Left lobe of liver (tissue), 2 donors: ENCODE measurements at places on chromosomes 2 and 18.

- DNase-seq = no peak
Measured at GRCh38 chr2:205002390-205002789, 457.1 kb downstream of the PARD3B start.

GRCh38 chr2:180978903-180979748, 1.3 kb upstream of the UBE2E3 start:
- no peak for DNase-seq

GRCh38 chr2:238237431-238238135, 2.3 kb downstream of the HES6 start:
- no peak for DNase-seq

DNA sequence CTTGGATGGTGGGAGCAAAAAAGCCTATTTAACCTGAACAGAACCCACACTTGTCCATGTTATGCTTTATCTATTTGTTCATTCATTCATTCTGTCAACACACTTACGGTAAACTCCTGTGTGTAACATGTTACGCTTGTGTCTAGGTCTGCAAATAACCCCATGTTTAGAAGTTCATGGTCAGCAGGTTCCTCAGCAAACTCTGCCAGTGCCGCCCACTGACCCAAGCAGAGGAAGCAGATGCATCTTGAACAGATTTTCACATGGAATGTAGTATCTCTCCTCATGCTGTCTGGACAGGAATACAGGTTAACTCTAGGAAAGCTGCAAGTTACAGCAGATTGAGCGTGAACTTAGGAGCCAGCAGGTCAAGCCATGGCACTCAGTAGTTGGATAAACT, 213.7 kb upstream of the COPS8 start:
- DNase-seq = peak; percentile 39

GRCh38 chr2:198874472-198874858, 583.3 kb downstream of the SATB2 start:
- DNase-seq = no peak

DNA sequence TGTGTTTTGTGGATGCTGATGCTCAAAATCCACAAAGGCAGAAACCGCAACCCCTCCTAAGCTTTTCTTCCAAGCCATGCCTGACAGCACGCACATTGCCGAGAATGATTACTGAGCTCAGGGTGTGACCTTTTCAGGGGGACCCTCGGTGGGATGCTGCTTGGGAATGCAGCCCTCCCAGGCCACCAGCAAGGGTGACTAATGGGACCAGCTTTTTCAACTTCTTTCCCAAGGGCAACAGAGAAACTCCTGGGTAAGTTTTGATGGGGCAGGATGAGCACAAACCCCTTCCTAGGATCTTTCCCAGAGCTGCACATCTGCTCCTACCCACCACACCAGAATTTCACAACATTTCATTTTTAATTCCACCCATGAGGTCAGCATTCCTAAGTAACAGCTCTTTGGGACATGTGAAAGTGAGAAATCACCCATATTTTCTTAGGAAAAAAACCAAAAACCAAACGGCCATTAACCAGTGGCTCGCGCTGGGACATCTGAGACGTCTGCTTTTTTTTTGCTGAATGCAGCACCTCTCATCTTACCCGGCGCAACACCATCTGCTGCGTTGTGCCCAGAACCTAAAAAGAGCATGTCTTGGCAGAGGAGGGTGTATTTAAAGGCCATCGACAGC, 119.0 kb downstream of the ARL4C start:
- no peak for DNase-seq

DNA sequence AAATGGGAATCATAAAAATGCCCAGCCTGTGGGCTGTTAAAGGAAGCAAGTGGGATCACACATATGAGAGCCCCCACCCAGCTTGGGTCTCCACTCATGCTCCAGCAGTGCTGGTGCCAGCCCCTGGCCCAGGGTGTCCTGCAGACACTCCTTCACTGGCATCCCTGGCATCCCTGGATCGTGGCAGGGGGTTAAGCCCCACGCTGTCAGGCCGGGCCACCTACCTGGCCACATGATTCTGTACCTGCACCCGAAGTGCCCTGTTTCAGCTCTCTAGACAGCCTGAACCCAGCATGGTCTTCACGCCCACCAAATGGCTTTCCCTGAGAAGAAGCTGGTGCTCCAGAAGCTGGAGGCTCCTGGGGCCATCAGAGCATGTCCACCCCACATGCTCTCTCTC, 137.4 kb downstream of the INHBB start:
- DNase-seq = no peak

DNA sequence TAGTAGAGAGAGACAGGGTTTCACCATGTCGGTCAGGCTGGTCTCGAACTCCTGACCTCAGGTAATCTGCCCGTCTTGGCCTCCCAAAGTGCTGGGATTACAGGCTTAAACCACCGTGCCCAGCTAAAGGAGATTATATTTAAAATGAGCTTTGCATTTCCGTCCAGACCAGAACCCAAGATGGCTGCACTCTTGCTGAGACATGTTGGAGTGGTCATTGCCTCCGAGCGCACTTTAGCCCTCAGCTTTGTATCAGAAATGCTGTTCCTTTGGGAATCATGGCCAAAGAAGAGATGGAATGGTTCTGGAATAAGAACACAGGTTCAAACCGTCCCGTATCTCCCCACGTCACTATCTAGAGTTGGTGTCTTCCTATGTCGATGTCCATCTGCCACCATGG, 3.4 kb downstream of the UBXN2A start:
- no peak for DNase-seq

- no peak for DNase-seq
Measured at GRCh38 chr2:9793156-9793917, 49.9 kb upstream of the TAF1B start.

- DNase-seq = no peak
Measured at GRCh38 chr2:162106146-162106551, 32.1 kb upstream of the DPP4 start.

GRCh38 chr2:28291811-28292440, 100.7 kb upstream of the FOSL2 start:
- no peak for DNase-seq

GRCh38 chr2:120279708-120280107, 27.1 kb downstream of the RALB start:
- no peak for DNase-seq

DNA sequence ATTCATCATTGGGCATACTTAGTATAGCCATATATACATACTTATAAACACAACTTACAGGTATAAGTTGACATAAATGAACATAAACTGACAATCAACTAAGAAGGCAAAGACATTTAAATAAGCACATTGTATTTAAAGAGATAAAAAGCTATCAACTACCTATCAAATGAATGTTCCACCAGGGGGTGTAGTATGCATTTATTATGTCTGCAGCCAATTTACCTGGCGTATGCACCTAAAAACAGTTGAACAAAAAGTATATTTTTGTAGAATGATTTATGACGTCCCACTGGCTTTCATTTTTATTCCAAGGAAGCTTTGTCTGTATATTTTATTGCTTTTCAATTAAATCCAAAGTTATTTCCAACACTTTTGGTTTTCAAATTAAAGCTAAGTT, 323.5 kb downstream of the AFF3 start:
- no peak for DNase-seq

- no peak for DNase-seq
Measured at GRCh38 chr2:232866104-232866503, 4.0 kb upstream of the SNORC start.

GRCh38 chr2:170361090-170361936, 183.4 kb downstream of the MYO3B start:
- DNase-seq = no peak

- DNase-seq = no peak
Measured at GRCh38 chr2:79432731-79433146, 80.1 kb upstream of the CTNNA2 start.

GRCh38 chr18:63260380-63260754, 59.2 kb downstream of the BCL2 start:
- no peak for DNase-seq

- DNase-seq = no peak
Measured at GRCh38 chr2:72204786-72205503, 57.3 kb upstream of the CYP26B1 start.

DNA sequence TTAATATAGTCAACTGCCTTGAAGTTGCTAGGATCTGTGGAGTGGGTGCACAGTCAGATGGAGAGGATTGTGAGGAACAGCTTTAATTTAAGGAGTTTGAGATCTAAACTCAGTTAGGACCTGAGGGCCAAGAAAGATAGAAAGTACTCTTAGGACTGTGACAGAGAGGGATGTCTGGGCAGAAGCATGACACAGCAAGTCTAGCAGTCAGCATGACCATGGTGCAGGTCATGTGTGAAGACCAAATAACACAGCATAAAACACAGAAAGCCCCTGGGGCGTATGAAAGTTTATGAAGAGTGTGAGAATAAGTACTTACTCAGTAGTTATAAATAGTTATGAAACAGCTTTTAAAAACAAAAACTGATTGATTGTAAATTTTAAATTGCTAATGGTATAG, 107.2 kb downstream of the GALNT1 start:
- no peak for DNase-seq

- no peak for DNase-seq
Measured at GRCh38 chr2:37645362-37645761, 26.1 kb downstream of the CDC42EP3 start.

DNA sequence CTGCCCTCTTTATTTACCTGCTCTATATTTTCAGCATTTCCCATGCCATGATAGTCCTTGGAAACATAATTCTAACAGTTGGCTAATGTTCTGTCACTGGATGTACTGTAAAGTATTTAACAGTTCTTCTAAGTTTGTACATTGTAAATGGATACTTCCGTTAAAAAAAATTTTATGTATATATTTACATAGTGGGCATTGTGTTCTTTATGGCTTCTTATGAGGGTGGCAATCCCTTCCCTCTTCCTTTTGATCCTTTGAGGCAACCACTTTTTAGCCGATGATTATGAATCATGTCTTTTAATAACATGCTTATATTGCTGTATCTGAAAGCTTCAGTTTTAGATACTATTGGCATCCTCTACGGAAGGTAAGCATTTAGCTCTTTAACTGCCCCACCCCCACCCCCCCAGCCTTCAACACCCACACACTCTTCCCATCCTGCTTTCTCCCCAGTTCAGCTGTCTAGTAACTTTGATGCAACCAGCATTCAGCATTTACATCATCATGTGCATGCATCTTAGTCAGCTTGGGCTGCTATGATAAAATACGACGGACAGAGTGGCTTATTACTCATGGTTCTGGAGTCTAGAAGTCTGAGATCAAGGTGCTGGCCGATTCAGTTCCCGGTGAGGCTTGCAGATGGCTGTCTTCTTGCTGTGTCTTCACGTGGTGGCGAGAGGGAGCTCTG, 21.0 kb upstream of the EDAR start:
- DNase-seq = no peak

DNA sequence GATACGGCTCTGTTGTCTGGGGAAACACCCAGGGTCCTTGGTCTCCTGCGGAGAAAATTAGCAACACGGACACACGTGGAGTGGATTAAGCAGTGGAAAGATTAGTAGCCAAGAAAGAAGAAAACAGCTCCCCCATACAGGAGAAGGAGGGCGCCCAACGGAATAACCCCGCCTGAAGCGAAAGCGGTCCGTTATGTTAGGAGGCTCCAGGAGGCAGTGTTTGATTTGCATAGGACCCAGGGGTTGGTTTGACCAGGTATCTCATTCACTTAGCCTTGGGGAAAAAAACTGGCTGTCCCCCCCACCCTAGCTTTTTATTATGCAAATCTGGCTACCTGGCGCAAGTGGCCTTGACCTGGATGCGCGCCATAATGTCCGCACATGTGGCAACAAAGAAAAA, 170.1 kb upstream of the KYNU start:
- DNase-seq = no peak

DNA sequence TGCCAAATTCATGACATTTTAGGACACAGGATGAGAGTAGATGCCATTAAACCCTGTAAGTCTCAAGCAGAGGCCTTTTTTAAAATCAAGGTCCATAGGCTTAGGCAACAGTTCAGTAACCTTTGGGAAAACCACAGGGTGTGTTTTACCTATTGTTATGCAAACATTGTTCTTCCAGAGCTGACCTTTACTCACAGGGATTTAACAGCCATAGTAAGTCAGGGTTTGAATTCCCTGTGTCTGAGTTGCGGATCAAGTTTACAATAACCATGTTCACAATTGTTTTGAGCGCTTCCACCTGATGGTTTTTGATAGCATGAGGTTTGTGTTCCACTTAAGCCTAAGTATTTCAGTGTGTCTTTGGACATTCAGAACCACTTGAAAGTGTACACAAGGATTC, 160.1 kb upstream of the BOD1L2 start:
- DNase-seq = no peak

DNA sequence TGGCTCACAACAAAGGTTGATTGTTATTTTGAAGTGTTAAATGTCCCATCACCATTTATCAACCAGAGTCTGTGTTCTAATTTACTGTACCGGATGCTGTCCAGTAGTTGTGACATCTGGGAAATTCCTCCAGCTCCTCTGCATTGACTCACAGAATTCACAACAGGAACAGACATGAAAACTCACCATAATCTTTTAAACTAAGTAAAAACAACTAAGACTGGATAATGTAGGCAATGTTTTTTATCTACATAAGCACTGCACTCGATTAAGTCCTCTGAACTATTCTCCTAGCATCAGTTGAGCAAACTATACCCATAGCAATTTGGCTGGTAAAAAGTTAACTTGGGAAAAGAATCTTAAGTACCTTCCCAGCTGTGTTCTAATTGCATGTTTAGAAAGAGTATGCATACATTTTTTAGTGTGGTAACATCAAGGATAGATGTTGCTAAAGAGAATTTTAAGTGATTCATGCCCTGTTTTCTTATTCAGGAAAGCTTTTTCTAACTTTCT, 42.9 kb upstream of the MYO1B start:
- no peak for DNase-seq

GRCh38 chr18:26757263-26758019, 108.1 kb downstream of the AQP4 start:
- DNase-seq = peak; percentile 75

DNA sequence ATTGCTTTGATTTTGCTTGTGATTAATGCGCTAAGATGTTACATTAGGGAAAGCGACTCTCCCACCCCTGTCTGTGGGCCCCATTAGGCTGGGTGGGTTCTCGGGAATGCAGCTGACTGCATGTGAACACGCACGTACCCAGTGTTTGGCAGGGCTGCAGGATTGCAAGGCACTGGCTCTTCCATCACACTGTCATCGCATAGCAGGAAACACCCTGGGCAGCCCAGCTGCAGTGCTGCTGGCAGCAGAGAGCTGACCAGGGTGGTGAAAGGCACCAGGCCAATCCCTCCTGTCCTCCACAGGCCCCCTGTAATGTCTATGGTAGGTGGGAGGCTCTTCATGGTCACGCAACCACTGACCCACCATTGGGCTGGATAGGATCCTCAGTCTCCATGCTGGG, 34.4 kb upstream of the FZD7 start:
- DNase-seq = no peak

DNA sequence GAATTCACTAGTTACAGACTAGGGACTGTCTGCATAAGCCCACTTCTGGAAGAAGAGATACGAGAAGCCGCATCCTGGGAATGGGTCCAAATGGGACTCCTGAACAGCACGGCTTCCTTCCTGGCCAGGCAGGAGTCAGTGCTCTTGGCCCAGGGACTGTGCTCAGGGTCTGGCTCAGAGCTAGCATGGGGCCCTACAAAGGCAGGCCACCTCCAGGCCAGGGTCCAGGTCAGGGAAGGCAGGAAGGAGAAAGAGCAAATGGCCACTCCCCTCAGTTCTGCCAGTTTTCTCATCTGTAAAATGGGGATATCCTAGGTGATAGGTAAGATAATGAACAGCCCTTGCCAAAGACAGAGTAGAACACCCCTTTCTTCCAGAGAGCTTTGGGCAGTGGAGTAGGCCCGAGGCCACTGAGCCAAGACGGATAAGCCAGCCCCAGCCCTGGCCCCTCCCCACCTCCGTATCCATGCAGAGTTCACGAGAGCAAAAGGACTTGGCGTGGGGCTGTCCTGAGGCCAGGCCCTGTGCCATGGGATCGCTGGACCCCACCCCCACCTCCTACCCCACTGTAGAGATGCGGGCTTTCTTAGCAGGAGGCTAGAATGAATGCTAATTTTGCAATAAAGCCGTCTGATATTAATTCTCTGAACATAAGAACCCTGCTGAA, 190.1 kb downstream of the MGAT5 start:
- DNase-seq = no peak
